ENCODE measurements at places on chromosomes 2 and 18. TPM values are rescaled to one million over a fixed set of nuclear protein-coding genes. Genes with fewer than 3 reads are reported as not detected.
A peak's percentile ranks its signal among the peaks of the same experiment; 100 is the strongest.

The ACTG2 gene
- total RNA-seq, result 0.12 TPM

The SEPTIN10 gene
- total RNA-seq, result 0.56 TPM

- no peak for DNase-seq
Observed at GRCh38 chr2:78992807-78993517, 32.5 kb upstream of the REG3G start.

DNA sequence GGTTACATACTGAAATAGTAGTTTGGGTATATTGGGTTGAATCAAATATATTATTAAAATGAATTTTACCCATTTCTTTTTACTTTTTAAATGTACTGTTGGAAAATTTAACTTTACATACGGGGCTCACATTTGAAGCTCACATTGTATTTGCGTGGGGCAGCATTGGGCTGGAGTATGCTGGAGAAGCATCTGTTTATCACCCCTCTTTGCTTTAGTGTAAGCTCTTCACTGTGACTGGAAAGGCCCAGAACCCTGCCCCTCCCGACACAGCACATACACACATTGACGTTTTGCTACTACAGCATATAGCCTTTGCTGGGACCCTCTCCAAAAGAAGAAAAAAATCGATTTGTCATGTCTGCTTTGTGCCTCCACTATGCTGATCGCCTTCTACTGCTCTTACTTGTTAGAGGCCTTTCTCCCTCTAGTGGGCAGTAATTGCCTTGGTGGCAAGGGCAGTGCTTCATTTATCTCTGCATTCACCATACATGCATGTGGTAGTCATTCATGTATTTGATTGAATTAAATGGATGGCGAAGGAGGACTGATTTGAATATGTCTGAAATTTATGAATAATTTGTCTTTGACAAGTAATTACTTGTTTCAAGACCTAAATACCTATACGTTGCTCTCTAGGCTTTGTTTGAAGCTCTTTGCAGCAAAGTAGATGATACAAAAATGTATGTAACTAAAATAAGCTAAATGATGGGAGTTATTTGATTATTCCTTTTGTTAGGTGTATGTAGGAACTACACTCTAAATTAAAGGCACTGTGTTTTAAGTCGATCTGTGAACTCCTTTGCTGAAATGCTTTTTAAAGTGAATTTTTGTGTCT, 37.4 kb downstream of the VAPA start:
- peak; percentile 6 for DNase-seq

- no peak for DNase-seq
Observed at GRCh38 chr2:24082787-24083566, 1.7 kb downstream of the TP53I3 start.

DNA sequence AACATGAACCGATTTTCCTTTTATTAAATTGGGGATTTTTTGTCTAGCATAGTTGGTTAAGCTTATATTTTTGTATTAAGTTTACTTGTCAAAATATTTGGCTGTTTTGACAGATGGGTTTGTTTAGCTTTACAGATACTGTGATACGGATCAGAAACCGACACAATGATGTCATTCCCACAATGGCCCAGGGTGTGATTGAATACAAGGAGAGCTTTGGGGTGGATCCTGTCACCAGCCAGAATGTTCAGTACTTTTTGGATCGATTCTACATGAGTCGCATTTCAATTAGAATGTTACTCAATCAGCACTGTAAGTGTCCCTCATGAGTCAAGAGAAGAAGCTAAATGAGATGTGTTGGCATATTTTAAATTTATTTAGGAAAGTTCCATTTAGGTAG, 8.5 kb downstream of the PDK1 start:
- no peak for DNase-seq

DNA sequence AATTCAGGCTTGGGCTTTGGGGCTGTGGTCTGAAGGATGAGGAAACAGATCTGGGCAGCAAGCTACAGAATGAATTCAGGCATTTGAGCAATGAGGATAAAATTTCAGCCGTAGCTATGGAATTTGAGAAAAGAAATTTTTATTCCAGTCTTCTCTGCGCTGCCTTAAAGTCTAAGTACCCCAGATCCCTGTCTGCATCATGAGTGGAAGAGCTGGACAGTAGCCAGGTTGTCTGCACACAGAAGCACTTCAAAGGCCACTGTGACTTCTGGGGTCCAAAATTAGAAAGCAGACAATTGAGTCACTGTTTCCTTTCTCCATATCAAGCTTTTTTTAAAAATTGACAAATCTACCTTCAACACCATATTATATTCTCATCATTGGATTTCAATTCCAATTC, 787.6 kb upstream of the GCFC2 start:
- no peak for DNase-seq

Data from activated naive CD8-positive, alpha-beta T cell treated with anti-CD3 and anti-CD28 coated beads for 36 hours (primary cell).